ENCODE measurements at places on chromosomes 5 and 9. TPM values are rescaled to one million over a fixed set of nuclear protein-coding genes. Genes with fewer than 3 reads are reported as not detected.
A peak's percentile ranks its signal among the peaks of the same experiment; 100 is the strongest.

DNA sequence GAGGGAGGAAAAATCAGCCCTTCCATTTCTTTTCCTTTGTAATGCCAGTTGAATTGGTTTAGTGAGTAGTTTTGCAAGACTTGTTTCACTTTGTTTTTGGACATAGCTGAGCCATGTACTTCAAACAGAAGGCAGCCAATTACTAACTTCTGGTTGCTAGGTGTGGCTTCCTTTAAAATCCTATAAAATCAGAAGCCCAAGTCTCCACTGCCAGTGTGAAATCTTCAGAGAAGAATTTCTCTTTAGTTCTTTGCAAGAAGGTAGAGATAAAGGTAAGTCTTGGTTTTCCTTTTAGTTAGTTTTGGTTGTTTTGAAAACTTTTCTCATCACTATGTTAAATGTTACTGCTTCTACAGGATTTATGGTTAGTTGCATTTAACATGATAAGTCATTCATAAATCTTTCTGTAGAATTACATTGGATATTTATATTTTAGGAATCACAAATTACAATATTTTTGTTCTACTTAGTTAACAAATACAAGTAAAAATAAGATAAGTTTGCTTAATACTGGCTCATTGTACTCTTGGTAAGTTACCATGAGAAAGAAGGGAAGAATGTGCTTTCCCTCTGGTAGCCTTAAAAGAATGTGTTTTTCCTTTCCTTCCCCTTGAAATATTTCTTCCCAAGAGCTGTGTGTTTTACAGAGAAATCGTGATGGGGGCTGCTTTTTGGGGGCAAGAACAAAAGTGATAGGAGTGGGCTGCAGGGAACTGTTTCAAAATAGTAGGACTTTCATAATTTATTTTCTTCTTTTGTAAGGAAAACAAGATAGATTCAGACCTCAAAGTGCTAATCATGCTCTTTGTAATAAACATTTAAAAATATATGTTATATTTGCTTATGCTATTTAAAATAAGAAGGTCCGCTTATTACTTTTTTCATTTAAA, at the start of gene ANXA1:
TSS of gene ANXA1 (plus strand) at position 213 of the 890 bp plus-strand sequence. CDS start 6,671 bp downstream, outside the sequence.
- peak within 1 kb of the TSS; percentile 52 for H3K4me3 ChIP-seq
- DNase-seq, result no peak
- H3K4me1 ChIP-seq, result peaks cover 8% of the 10 kb centered on the region
- no peaks in the 10 kb centered on the region for H3K27me3 ChIP-seq
- H3K27ac ChIP-seq, result peak within 1 kb of the TSS; percentile 85
- no peaks in the 10 kb centered on the region for H3K36me3 ChIP-seq

- no peaks in the 10 kb centered on the region for H3K4me1 ChIP-seq
- no peak for DNase-seq
- no peak overlapping the region for H3K27ac ChIP-seq
- H3K27me3 ChIP-seq, result no peaks in the 10 kb centered on the region
- no peak overlapping the region for H3K4me3 ChIP-seq
Observed at GRCh38 chr5:55290991-55291390, 16.5 kb downstream of the DHX29 start.

Gene SPARC
- 850 TPM for polyA plus RNA-seq

DNA sequence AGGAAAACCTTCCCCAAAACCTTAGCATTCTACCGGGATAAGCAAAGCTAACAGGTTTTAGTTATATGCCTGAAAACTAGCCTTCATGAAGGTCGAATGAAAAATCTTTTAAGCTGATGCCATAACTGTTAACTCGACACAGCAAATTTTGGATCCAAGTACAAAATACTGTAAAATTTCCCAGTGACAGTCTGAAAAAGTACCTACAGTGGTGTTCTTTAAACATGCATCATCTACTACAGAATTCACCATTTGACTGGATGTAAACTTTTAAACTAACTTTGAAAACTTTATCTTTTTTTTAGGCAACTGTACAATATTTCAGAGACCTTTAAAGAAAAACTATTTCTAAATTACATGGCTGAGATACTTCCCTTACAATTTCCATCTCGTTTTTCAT, 791 bp downstream of the RAPGEF6 start:
- H3K4me3 ChIP-seq, result no peak overlapping the region
- peaks cover 3% of the 10 kb centered on the region for H3K36me3 ChIP-seq
- peak overlapping the region; percentile 85 for H3K27ac ChIP-seq
- H3K4me1 ChIP-seq, result peaks cover 20% of the 10 kb centered on the region

Gene EGR1
- polyA plus RNA-seq, result 35.1 TPM

- no peak for DNase-seq
- no peak overlapping the region for H3K27ac ChIP-seq
- no peaks in the 10 kb centered on the region for H3K27me3 ChIP-seq
Observed at GRCh38 chr9:35193762-35194161, 32.0 kb downstream of the UNC13B start.

DNA sequence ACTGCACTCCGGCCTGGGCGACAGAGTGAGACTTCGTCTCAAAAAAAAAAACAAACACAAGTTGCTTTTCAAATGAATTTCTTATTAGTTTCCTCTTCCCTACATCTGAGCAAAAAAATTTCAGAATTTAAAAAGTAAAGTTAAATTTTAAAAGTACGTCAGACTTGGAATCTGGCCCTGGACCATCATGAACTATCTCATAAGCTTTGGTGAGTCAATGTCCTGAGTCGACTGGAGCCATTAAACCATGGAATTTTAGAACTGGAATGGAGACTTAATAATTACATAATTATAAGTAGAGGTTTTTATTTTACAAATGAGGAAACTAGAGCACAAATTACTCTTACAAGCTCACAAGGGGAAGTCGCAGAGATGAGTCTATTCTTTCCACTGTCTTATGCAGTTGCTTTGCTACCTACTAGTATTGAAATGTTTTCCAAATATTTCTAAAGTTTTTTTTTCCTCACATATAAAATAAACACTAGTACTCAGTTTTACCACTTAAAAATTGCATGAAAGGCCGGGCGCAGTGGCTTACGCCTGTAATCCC, 98.0 kb upstream of the ZNF608 start:
- no peaks in the 10 kb centered on the region for H3K27me3 ChIP-seq
- H3K4me1 ChIP-seq, result no peaks in the 10 kb centered on the region
- no peak for DNase-seq
- H3K4me3 ChIP-seq, result no peak overlapping the region

GRCh38 chr9:127098916-127099553, 23.4 kb downstream of the ANGPTL2 start:
- no peak overlapping the region for H3K4me3 ChIP-seq
- H3K4me1 ChIP-seq, result peaks cover 7% of the 10 kb centered on the region
- no peaks in the 10 kb centered on the region for H3K27me3 ChIP-seq
- H3K27ac ChIP-seq, result peak overlapping the region; percentile 78
- no peaks in the 10 kb centered on the region for H3K36me3 ChIP-seq

Gene CDO1
- 2.9 TPM for polyA plus RNA-seq

Gene PCDHB8
- 0.04 TPM for polyA plus RNA-seq

- H3K4me1 ChIP-seq, result no peaks in the 10 kb centered on the region
- no peak for DNase-seq
- H3K27ac ChIP-seq, result no peak overlapping the region
Observed at GRCh38 chr9:121107029-121107428, 32.3 kb downstream of the CNTRL start.

GRCh38 chr5:95619514-95620029, 315 bp upstream of the GPR150 start:
- no peaks in the 10 kb centered on the region for H3K4me1 ChIP-seq
- no peaks in the 10 kb centered on the region for H3K27me3 ChIP-seq
- DNase-seq, result no peak
- H3K4me3 ChIP-seq, result no peak overlapping the region

Gene IFNA21
- not detected for polyA plus RNA-seq

DNA sequence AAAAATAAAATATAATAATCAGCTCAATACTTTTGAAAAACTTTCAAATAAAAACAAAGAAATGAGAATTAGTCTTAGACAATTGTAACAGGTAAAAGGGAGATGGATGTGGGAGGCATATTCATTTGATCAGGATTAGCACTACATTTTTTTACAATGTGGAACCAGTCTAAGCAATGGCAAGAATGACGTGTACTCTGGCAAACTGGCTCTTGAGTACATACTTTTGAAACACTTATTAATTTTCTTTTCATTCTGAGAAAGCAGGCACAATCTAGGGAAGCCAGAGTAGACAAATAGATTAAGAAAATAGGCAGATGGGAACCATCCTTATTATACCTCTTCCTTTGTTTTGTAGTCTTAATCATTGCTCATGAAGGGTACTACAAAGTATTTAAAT, 79.7 kb downstream of the MEF2C start:
- peak; percentile 51 for DNase-seq
- H3K4me3 ChIP-seq, result no peak overlapping the region
- H3K27me3 ChIP-seq, result no peaks in the 10 kb centered on the region
- no peaks in the 10 kb centered on the region for H3K36me3 ChIP-seq
- peaks cover 2% of the 10 kb centered on the region for H3K4me1 ChIP-seq

- no peaks in the 10 kb centered on the region for H3K27me3 ChIP-seq
- no peak overlapping the region for H3K4me3 ChIP-seq
- H3K36me3 ChIP-seq, result no peaks in the 10 kb centered on the region
- H3K27ac ChIP-seq, result no peak overlapping the region
Observed at GRCh38 chr9:132858751-132859150, 19.3 kb downstream of the AK8 start.

Gene SLC45A2
- polyA plus RNA-seq, result not detected

Gene FOXB2
- not detected for polyA plus RNA-seq

DNA sequence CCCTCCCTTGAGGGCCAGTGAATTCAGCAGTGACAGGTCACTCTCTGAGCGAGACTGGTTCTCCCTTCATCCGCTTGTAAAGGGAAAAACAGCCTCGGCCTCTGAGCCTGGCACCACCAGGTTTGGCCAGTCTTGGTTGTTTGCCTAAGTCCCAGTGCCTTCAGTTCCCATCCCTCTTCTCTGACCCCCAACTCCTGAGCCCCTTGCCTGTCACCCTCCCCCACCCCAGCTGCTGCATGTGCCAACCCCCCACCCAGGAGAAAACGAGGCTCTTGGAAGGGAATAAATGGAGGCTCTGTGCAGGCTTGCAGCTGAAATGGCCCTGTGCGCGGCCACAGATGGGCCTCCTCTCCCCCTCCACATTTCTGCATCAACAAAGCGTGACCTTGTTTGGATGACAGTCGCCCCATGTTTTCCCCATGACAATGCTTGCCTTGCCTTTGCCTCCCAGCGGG, 3.1 kb downstream of the URM1 start:
- no peaks in the 10 kb centered on the region for H3K27me3 ChIP-seq
- no peak overlapping the region for H3K4me3 ChIP-seq
- no peak for DNase-seq
- no peak overlapping the region for H3K27ac ChIP-seq
- peaks cover 6% of the 10 kb centered on the region for H3K36me3 ChIP-seq
